CD4-positive, alpha-beta T cell treated with Interleukin-6 at 100 ng/mL for 8 hours (primary cell): ENCODE measurements at places on chromosomes 2 and 18.

- no peak for DNase-seq
Observed at GRCh38 chr2:121089166-121089510, 195.9 kb downstream of the TFCP2L1 start.

GRCh38 chr2:198279026-198279425 lies 474.6 kb downstream of the PLCL1 start:
- no peak for DNase-seq

DNA sequence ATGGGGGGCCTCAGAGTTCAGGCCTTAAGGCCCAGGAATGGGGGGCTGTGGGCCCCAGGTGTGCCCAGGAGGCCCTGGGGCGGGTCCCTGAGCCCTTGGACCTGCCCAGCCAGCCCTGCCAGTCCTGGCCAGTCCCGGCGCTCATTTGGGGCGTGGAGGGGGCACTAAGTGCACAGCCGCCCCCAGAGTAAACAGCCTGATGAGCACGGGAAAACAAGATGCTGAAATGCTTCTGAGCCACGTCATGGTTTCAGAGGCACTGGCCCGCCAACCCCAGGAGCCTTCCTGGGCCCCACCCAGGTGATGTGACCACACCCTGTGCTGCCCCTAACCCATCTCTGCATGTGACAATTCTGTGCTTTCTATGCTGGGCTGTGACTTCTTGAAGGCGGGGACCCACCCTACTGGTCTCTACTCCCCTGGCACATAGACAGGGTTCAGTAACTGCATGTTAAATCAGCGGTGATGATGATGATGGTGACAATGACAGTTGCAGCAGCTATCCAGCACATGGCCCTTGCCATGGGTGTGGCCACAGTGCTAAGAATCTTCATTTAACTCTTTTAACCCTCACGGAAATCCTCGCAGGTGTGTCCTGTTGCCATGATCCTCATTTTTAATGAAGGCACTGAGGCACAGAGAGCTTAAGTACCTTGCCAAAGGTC lies 28.1 kb upstream of the ASPRV1 start:
- no peak for DNase-seq

- DNase-seq, result no peak
Observed at GRCh38 chr2:228839421-228839876, 431.6 kb downstream of the PID1 start.

GRCh38 chr18:44935455-44935854 lies 254.8 kb downstream of the SETBP1 start:
- no peak for DNase-seq

DNA sequence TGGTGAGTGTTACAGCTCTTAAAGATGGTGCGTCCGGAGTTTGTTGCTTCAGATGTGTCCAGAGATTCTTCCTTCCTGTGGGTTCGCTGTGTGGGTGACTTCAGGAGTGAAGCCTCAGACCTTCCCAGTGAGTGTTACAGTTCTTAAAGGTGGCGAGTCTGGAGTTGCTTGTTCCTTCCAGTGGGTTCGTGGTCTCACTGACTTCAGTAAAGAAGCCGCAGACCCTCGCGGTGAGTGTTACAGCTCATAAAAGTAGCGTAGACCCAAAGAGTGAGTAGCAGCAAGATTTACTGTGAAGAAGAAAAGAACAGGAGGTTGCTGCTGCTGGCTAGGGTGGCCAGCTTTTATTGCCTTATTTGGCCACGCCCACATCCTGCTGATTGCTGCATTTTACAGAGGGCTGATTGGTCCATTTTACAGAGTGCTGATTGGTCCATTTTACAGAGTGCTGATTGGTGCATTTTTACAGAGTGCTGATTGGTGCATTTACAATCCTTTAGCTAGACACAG lies 34.0 kb upstream of the SPTBN1 start:
- peak; percentile 6 for DNase-seq

- DNase-seq, result no peak
Observed at GRCh38 chr18:5513947-5514346, 29.9 kb downstream of the EPB41L3 start.

GRCh38 chr2:156077041-156077742 lies 255.3 kb downstream of the NR4A2 start:
- no peak for DNase-seq

DNA sequence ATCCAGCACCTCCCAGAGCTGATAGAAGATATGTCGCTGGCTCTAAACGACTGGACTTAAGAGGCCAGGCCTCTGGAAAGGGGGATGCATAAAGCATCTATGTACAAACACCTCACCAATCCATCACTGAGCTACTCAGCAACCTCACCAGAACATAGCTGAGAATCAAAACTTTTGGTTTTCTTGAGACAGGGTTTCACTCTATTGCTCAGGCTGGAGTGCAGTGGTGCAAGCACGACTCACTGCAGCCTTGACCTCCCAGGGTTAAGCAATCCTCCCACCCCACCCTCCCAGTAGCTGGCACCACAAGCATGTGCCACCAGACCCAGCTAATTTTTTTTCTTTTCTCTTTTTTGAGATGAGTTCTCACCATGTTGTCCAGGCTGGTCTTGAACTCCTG lies 62.9 kb upstream of the MSH6 start:
- no peak for DNase-seq

DNA sequence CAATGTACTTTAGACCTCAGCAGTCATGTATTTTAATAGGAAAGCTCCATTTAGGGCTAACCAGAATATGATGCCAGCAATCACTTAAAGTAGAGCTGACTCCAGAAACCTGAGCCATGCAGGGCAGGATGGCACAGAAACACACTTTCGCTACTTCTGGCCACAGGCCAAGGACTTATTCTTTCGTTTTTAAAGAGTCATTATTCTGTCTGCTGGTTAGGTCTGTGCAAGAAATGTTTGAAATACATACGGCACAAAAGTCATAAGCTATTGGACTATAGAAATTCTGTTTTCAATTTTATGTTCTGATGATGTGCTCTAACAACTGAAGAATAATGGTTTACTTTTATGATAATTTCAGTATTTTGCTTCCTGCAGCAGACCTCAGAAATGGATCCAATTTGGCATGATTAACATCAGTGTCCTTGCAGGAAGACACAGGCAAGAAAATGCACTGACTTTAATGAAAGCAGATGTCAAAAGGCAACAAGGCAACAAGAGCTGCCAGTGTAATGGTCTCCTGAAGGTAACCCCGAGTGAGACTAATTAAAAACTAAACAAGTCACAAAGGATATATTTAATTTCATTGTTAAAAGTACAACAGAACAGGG lies 114.4 kb upstream of the CHRNA1 start:
- no peak for DNase-seq

- DNase-seq, result no peak
Observed at GRCh38 chr2:20190876-20191713, 33.8 kb downstream of the SDC1 start.

DNA sequence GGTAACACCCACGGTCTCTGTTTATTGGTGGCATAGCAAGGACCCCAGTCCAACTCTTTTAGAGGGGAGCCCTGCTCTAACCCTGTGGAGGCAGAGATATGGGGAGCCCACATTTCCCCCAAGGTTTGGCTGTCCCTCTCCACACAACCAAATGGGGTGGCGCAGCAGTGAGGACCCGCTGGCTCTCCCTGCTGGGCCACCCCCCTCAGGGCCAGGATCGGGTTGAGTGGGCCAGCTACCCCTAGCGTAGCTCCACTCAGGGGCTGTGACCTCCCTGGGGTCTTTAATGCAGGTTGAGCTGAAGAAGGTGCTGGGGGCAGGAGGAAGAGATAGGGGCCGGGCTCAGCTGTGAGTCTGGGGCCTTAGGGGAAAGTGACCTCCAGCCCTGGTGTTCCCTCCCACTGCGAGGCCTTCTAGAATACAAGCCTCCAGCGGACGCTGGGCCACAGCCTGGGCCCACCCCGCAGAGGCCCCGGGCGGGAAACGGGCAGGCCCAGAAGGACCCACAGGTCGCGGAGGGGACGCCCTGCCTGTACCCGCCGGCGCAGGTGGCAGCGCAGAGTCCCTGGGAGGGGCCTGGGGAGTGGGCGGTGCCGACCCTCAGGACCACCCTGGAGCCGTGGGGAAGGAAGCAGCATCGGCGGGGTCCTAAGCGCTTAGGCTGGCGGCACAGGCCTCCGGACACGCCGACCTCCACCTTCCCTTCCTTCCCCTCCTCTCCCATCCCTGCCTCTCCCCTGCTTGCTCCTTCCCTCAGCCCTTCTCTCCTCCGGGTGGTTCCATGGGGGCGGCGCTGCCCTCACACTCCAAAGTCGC lies 9.6 kb downstream of the CROCC2 start:
- DNase-seq, result no peak

DNA sequence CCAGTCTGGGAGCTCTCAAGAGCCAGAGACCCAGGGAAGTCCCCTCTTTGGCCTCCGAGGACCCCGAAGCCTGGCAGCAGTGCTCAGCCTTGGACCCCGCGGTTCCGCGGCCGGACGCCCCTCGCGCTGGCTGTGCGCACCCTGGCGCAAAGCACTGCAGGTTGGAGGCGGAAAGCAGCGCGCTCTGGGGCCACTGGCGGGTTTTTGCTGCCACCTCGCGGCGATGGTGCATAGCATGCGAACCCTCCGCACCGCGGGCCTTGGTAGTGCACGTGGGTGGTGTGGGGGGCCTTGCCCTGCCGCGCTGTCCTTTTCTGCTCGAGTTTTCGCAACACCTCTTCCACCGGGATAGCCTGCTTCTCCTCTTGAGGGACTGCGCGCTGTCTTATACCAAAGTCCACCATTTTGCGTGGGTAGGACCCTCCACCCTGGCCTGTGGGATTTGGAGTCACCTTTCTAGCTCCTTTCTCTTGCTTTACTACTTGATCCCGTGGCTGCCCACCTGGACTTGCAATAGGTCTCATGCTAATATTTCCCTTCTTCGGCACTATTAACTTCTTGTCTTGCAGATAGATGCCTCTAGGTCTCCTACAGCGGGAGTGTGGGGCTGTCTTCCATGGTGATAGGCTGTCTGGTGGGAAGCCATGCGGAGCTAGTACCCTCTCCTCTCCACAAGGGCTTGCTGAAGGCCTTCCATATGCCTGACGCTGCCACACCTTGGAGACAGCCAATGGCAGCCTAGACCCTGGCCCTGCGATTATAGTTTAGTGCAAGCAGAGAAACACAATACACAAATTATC lies 14.3 kb downstream of the SIX3 start:
- peak; percentile 55 for DNase-seq

- no peak for DNase-seq
Observed at GRCh38 chr18:23133860-23134779, 1.2 kb upstream of the CABLES1 start.

GRCh38 chr2:224901121-224901676 lies 141.1 kb downstream of the DOCK10 start:
- DNase-seq, result no peak

- no peak for DNase-seq
Observed at GRCh38 chr2:148875387-148876051, 492 bp downstream of the KIF5C start.

DNA sequence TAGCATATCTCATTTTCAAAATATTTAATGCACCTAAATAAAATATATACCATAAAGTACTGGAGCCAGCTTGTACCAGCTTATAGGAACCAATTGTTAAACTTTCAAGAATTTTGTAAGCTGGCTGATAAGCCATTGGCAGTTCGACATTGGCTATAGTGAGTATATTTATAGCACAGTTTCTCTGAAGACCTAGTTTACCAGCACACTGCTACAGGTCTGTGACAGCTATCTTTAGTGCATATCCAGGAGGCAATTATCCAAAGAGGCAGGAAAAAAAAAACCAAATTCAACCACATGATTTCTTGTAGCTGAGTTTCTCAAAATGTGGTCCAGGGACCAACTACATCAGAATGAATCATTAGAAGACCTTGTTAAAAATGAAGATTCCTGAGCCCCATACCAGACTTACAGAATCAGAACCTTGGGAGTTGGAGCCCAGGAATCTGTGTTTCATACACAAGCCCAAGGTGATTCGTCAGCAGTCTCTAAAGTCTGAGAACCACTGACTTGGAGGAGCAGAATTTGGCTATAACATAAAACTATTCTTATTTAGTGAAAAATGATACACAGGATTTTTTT lies 279.0 kb upstream of the NRP2 start:
- no peak for DNase-seq

GRCh38 chr2:26583381-26583911 lies 57.7 kb downstream of the CIB4 start:
- DNase-seq, result no peak

- DNase-seq, result no peak
Observed at GRCh38 chr18:44423814-44424644, 256.7 kb upstream of the SETBP1 start.

- DNase-seq, result no peak
Observed at GRCh38 chr2:17355608-17356329, 162.5 kb downstream of the RAD51AP2 start.

- DNase-seq, result no peak
Observed at GRCh38 chr2:136308611-136309010, 190.7 kb upstream of the CXCR4 start.
